ENCODE measurements at places on chromosomes 7 and 10.

GRCh38 chr10:26365681-26366358 lies 72.3 kb upstream of the APBB1IP start:
- no peak for DNase-seq

DNA sequence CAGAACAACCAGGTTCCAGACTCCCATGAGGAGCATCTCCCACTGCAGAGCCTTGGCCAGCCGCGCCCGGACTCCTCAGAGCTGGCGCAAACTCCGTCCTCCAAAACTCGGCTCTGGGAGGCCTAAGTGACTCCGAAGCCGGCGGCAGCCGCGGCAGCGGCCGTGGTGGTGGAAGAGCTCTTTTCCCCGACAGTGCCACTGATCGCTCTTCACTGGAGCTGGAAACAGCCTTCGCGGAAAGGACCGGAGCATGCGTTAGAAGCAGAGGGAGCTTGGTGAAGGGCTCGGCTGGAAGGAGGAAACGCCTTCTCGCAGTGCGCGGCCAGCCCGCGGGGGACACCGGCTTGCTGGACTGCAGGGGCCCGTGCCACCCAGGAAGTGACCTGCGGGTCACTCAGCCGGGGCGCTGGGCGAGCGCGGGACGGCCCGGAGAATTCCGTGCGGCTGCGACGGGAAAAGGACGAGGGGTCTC lies 5.0 kb upstream of the HOXA13 start:
- DNase-seq, result no peak

DNA sequence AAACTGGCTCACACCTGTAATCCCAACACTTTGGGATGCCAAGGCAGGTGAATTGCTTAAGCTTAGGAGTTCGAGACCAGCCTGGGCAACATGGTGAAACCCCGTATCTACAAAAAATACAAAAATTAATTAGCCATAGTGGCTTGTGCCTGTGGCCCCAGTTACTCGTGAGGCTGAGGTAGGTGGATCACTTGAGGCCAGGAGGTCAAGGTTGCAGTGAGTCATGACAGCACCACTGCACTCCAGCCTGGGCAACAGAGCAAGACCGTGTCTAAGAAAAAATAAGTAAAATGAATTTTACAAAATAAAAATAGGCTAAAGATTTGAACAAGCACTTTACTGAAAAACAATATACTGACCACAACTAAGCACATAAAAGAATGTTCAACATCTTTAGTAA lies 9.8 kb upstream of the ORC5 start:
- no peak for DNase-seq

DNA sequence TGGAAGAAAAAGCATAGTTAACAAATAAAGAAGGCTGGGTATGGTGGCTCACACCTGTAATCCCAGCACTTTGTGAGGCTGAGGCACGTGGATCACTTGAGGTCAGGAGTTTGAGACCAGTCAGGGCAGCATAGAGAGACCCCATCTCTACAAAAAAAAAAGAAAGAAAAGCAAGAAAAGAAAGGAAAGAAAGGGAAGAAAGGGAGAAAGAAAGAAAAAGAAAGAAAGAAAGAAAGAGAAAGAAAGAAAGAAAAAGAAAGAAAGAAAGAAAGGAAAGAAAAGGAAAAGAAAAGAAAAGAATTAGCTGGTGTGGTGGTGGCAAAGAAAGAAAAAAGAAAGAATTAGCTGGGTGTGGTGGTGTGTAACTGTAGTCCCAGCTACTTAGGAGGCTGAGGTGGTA lies 3.1 kb upstream of the HILPDA start:
- no peak for DNase-seq

GRCh38 chr10:37246637-37247036 lies 121.2 kb downstream of the ANKRD30A start:
- DNase-seq, result no peak

GRCh38 chr10:49611166-49611815 lies 1.2 kb downstream of the SLC18A3 start:
- DNase-seq, result no peak

DNA sequence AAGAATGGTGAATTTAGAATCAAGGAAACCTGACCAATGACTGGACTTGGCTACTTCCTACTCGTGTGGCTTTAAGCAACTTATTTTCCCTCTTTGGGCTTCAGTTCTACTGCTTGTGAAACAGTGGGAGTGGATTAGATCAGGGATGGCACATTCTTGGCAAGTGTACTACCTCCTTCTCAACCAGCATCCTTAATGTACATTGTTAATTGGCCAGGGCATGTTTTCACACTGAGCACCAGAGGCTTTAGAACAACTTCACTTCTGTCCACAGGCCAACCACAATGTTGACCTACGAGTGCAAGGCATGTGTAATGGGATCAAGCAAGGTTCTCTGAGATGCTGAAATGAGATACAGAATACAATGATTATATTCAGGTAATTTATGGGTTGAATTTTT lies 315.3 kb downstream of the ADRA2A start:
- DNase-seq, result no peak

DNA sequence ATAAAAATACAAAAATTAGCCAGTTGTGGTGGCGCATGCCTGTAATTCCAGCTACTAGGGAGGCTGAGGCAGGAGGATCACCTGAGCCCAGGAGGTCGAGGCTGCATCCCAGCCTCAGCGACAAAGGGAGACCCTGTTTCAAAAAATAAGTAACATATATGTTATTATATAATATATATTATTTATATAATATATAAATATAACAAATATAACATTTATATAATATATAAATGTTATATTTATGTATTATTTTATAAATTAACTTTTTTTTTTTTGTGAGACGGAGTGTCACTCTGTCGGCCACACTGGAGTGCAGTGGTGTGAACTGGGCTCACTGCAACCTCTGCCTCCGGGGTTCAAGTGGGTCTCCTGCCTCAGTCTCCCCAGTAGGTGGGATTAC lies 1.5 kb upstream of the POR start:
- no peak for DNase-seq

GRCh38 chr7:122515404-122515803 lies 183.5 kb downstream of the RNF133 start:
- no peak for DNase-seq

GRCh38 chr10:48536916-48537890 lies 67.7 kb downstream of the ARHGAP22 start:
- DNase-seq, result no peak

- DNase-seq, result no peak
Measured at GRCh38 chr10:89398003-89398749, 5.8 kb downstream of the IFIT1 start.

DNA sequence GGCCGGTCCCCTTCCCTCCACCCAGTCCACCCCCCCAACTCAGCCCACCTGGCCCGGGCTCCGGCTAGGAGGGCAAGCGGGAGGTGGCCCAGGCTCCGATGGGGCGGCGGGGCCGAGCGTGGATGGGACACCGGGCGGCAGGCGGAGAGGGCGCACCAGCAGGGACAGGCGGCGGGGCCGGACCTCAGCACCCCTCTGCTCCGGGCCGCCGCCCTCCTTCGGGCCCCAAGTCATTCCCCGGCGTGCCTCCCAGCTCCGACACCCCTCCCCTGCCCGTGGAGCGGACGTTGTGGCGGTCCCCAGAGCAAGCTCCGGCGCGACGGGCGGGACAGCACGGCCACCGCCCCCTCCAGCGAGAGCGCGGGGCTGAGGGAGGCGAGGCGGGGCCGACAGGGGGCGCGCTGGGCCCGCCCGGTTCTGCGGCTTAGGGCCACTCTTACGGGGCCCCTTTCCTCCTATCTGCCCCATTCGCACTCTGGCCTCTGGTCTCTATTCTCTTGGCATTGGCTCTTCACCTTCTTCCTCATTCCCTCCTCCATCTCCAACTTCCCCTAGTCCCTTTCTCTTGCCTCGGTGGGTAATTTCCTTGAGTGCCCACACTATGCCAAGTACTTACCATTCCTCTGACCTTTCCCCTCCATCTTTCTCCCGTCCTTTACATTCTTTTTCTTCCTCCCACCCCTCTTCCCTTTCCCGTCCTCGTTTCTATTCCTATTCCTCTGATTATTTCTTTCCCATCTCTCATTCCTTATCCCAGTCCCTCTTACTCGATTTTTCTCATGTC lies 701 bp upstream of the GBX1 start:
- DNase-seq, result peak; percentile 26

GRCh38 chr7:2641406-2642393 lies 9.9 kb downstream of the TTYH3 start:
- DNase-seq, result no peak

- DNase-seq, result no peak
Measured at GRCh38 chr7:18165166-18165565, 137.5 kb upstream of the PRPS1L1 start.

GRCh38 chr7:111045449-111045848 lies 45.5 kb upstream of the LRRN3 start:
- DNase-seq, result no peak

GRCh38 chr10:114499630-114500190 lies 95.4 kb upstream of the AFAP1L2 start:
- DNase-seq, result no peak

- DNase-seq, result no peak
Measured at GRCh38 chr10:49622426-49623425, 8.9 kb downstream of the CHAT start.

- no peak for DNase-seq
Measured at GRCh38 chr7:90678986-90679385, 82.9 kb downstream of the CDK14 start.

DNA sequence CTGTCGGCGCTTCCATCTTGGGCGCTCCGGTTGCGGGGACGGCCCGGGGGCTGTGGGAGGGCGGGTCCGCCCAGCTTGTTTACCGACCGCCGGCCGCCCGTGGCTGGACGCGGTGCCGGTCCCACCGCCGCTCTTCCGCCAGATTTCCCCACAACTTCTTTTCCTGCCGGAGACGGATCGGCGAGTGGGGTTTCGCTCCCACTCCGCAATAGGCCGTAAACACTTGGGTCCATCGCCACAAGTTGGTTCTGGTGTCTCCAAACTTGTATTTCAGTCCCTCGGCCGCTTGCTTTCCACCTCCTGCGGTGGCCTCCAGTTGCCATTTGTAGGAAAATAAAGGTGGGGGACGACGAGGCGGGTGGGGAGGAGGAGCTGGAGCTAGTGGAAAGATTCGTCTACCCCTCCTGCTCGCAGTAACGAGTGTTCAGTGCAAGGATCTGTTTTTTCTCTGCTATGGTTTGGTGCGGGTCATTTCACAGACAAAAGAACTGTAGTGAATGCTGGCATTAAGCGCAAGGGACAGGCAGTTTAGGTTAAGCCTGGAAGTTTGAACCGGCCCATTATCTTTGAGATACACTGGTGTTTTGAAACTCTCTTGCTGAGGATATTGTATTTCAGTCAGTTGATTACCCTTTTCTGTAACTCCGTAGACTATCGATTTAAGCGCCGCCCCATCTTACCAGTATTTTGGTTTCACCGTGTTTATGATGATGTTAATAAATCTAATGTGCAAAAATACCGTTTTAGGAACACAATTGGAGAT lies 24.3 kb upstream of the ZRANB1 start:
- no peak for DNase-seq

DNA sequence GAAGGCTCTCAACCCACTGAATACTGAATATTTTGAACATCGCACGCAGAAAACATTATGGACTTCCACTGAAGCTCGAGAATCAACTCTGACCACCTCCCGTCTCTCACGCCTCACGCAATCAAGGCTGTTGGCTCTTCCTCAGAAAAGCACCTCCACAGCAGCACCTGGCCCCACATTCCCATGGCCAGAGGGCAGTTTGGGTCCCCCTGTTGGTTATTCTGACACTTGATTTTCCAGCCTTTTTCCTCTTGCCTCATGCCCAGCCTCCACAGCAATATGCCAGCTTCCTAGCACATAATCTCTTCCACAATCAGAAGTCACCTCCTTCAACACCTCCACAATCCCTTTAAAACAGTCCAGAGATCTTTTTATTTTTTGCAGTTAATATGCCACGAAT lies 55.9 kb downstream of the SVOPL start:
- DNase-seq, result no peak

DNA sequence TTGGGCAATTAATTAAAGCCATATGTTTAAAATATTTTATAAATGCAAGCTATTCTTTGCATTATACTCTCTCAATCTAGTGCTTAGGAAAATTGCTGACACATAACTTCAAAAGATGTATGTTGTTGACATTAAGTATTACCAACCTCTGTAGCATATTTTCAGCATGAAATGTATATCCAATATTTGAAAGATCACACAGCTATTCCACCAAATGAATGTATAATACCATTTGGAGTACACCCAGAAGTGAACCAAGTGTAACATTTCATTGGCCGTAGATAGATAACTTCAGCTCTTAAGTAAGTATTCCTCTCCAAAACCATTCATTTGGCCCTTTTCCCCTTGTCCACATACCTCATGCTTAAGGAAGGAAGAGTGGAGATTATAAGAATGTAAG lies 104.6 kb downstream of the HECTD2 start:
- DNase-seq, result no peak

DNA sequence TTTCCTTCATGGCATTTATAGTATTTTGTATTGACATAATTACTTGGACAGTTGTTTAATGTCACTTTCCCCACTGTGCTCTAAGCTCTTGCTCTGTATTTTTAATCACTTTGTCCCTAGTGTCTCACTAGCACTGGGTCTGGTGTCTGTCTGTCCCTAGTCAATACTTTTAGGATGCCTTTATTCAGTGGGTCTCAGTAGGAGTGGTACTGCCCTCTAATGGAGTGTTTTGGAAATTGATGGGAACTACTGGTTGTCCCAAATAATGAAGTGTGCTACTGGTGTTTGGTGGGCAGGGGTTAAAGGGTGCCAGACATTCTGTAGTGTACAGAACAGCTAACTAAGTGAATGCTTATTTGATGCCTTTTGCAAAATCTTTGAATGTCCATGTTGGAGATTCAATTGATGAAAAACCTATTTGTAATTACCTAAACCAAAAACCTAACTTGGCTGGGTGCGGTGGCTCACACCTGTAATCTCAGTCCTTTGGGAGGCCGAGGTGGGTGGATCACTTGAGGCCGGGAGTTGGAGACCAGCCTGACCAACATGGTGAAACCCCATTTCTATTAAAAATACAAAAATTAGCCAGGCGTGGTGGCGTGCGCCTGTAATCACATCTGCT lies 33.3 kb downstream of the CDK14 start:
- DNase-seq, result peak; percentile 50

- DNase-seq, result no peak
Measured at GRCh38 chr7:28626221-28626620, 213.9 kb downstream of the CREB5 start.

- DNase-seq, result no peak
Measured at GRCh38 chr10:77799352-77799751, 127.2 kb downstream of the DLG5 start.

DNA sequence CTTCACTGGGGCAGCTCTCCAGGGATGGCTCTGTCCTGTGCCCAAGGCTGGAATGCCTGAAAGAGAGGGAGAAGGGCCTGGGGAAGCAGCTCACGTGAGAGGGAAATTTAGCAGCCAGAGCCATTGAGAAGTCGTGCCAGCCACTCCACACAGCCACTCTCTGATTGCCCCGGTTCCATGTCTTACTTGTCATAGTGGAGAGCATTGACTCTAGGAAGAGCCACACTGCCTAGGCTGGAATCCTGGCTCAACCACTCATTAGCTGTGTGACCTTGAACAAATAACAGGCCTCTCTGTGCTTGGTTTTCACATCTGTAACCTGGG lies 728.0 kb downstream of the PARD3 start:
- no peak for DNase-seq
